NCI-H1436 treated with DMSO at 0.1 percent for 48 hours (cell line): ENCODE measurements at places on chromosomes 1 and 21.

GRCh38 chr1:106502659-106503058 lies 553.8 kb upstream of the PRMT6 start:
- no peak for DNase-seq

DNA sequence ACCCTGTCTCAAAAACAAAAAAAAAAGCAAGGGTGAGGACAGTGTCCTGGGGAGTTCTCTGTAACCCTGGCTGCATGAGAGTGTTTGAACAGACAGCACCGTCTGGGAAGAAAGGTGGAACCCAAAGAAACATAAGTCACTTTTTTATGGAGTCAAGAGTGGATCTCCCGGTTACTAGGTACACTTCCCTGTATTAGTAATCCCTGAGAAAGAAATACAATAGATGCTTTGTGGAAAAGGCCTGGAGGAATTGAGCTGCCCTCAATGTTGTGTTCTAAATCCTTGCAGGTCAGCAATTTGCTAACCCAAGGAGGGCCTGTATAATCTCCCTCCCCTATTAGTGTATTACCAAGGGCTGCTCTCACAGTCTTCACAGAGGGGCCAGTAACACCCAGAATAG lies 16.6 kb downstream of the DEGS1 start:
- no peak for DNase-seq

DNA sequence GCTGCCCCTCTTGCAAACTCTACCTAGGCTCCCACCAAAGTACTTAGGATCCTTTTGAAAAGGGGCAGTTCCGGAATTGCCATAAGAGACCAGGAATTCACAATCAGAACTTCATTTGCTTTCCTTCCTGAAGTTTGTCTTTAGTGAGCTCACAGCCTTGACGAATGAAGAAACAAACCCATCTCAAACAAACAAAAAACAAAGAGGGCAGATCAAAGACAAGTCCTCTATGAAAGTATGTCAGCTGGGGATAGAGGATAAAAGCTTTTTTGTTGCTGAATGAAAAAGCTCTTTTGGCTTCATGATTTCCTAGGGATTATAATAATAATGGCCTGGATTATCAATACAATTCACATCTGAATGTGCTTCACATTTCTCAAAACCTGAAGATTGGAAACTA lies 357.9 kb upstream of the DUSP10 start:
- no peak for DNase-seq

DNA sequence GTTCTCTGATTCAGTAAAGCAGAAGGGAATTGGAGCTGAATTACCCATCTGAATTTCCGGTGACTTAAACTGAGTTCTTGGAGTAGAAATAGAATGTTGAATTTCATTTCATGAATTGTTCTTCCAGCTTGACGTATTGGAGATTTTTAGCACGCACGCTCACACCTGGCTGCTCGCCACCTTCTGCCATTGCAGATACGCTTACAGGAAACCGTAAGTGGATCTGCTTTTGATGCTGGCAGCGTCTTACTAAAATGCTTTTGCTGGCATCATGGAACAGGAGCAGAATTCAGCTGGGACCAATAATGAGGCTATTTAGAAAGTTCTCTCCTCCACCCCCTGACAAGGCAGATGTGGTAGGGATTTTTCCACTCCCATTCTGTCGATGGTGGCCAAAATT lies 17.7 kb upstream of the ELAVL4 start:
- no peak for DNase-seq

DNA sequence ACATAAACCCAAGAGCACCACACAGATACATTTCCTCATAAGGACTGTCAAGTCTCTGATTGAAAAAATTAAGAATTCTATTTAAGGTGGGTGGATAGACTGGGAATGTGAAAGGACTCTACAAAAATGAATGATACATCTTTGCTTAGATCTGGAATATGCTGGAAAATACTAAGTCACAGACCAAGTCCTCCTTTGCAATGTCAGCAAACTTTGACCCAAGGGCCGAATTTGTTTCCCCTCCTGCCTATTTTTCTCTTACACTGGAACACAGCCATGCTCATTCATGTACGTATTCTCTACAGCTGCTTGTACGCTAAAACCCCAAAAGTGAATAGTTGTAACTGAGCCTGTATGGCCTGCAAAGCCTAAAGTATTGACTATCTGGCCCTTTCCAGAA lies 180.7 kb downstream of the ADSS2 start:
- DNase-seq, result no peak

DNA sequence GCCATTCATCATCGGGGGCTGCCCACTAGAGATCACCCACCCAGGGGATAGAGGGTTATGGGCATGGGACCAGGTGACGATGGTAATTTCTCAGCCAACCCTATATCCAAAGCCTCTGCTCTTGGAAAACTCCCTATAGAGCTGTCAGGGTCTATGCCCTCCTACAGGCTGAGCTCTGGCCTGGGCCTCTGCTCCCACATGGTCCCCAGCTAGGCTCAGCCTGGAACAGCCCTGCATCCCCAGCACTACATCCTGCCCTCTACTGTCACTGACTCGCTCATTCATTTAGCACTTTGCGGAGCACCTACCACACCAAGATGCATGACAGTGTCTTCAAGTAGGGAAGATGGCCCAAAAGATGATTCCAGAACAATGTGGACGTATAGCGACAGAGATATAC lies 45.0 kb upstream of the EPS8L3 start:
- DNase-seq, result no peak

DNA sequence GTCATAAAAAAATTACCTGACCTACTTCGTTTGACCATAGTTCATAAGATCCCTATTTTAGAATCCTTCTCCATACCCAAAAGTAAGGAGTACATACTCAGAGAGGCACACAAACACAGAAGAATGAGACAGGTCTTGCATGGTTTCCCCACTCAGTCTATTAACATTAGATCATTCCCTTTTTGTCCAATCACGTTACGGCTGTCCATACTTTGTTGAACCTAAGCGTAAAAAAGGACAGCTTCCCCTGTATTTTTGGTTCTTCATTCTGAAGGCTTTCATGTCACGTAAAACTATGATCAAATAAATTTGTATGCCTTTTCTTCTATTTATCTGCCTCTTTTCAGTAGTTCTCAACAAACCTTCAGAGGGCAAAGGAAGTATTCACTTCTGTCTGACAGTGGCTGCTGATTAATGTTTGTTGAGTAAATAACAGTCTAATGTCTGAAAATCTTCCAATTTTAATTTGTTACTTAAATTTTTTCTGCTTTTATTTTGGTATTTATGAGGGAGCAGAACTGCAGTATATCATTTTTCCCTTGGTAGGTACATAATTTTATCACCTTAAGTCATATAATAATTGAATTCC lies 16.4 kb downstream of the PKN2 start:
- no peak for DNase-seq

- no peak for DNase-seq
Observed at GRCh38 chr1:62361431-62361830, 42.2 kb upstream of the KANK4 start.

DNA sequence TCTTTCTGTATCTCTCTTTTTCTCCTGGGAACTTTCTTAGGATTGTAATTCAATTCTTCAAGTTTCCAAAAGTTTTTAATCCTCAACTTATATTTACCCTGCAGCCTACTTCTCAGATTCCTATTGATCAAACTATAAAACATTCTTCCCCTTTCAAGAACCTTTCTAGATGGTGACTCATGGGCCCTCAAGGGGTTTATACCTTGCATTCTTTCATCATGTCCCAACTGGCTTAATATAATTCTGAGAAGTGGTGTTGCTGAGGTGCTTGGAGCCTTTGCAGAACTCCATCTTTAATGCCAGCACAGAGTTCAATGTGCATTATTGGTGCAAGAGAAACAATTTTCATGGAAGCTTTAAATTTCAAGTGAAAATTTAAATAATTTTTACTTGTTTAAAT lies 273.4 kb downstream of the VAV3 start:
- no peak for DNase-seq

DNA sequence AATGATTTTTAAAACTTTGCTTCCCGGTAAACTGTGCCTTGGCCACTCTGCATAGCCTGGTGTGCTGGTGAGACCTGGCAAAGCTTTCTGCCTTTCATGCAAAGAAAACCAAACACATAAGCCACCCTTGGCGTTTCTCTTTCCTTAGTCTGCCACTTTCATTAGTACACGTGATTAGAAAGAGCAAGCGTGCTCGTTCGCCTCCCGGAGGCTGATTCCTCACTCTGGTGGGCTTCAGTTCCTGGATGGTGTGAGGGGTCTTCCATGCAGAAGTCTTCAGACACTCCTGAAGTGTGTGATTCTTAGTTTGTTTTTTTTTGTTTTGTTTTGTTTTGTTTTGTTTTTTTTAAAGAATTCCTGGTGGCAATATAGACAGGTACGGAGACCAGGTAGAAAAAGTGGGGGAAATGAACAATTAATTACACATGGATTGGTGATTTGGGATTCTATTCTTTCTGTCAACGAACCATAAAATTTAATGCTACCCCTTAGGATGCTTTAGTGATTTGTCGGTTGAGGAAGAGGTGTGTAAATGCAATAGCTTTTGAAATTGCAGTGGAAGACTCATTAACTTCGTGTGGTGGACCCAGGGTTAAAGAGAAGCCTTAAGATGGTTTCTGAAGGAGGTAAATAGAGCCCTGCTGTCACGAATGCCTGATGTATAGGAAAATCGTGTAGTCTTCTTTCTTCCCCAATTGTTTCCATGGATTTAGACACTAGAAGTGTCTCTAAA lies 2.1 kb downstream of the GALNT2 start:
- no peak for DNase-seq

- DNase-seq, result no peak
Observed at GRCh38 chr1:104797982-104798381, 1048.3 kb downstream of the AMY1C start.

DNA sequence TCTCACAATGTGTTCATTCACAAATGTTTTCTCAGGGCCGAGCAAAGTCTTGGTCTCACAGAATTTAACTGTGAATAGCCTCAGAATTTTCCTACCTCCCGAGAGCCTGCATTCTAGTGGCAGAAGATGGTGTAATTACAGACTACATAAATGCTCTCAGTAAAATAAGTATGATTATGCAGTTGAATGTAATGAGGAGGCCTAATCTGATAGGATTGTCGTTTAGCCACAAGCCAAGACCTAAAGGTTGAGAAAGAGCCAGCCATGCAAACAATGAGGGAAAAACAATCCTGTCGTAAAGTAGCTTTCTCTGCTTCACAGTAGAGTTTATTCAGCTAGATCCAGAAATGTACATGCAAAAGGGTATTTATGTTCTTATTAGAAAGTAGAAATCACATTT lies 607.8 kb upstream of the B3GALT2 start:
- no peak for DNase-seq

DNA sequence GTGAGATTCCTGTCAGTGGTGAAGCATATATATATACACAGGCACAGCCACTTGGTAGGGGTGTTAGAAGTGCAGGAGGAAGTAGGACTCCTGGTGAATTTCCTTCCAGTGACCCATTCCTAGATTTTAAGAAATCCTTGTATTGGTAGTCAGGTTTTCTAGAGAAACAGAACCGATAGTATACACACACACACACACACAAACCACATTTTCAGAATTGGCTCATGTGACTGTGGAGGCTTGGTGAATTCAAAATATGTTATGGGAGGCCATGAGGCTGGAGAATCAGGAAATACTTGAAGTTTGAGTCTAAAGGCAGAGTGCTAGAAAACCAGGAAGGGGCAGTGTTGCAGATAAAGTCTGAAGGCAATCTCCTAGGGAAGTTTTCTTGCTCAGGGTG lies 114.2 kb downstream of the FCRL5 start:
- no peak for DNase-seq
